OCI-LY7 (cell line): ENCODE measurements at places on chromosomes 4 and X.

- no peak for DNase-seq
These were observed 72.1 kb downstream of the CPE start for GRCh38 chr4:165450871-165451270.

GRCh38 chr4:34293459-34293858, 1950.9 kb downstream of the ARAP2 start:
- no peak for DNase-seq

- no peak for DNase-seq
These were observed 153.4 kb upstream of the ANK2 start for GRCh38 chr4:112895811-112896608.

DNA sequence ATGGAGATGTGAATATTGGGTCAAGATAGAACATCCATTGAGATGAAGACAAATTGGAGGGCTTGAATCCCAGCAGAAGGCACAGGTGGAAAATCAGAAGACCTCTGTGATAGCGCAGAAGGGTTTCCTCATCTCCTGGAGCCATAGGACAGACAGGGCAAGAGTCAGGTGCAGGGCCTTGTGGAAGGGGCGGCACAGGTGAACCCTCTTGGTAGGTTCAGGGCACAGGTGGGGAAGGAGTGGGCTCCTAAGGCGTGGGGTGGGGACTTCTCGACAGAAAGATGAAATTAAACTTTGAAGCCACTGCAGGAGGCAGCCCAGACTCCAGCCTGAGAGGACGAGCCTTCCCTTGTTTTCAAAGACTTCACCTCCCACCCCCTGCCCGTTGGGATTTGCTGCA, 9.3 kb upstream of the RGS12 start:
- no peak for DNase-seq

GRCh38 chr4:56626420-56626819, 54.7 kb downstream of the HOPX start:
- no peak for DNase-seq

DNA sequence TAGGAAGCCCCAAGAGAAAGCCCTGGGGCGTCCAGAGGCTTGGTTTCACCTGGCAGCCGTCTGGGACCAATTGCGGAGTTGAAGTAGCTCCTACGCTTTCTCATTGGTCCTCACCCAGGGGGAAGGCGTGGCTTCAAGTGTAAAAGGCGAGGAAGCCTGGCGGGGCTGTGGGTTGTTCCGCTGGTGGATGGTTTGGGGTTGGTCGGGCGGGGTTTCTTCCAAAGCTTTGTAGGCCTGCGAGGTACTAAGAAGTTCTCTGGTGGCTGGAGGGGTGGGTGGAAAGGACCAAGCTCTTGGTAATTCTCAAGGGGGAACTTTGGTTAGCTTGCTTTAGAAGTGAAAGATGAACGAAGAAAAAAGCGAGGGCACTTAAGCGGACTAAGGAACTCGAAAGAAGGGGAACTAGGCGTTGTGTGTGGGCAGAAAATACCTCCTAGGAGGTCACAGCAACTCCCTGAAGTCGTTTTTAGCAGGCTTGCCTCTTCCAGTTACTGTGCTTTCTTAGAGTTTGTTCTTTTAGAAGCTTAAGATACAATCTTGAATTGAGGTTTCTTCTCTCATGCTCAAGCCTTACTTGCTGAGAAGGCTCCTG, 36.6 kb downstream of the CCNG2 start:
- peak; percentile 89 for DNase-seq

DNA sequence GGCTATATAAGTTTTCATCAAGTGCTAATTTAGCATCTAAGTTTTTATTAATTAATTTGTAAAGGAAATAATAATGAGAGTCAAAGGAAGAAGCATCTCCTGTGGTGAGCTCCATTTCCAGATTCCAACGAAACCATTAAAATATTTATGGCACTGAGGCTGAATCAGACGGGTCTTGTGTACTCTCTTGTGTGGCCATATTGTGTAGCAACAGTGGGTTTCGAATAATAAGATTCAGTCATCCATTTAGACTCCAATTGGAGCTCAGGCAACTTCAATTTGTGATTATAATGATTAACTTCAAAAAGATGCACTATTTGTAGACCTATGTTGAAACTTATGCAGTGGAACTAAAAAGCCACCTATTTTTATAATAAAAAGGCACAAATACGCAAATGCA, 82.4 kb downstream of the SNCA start:
- no peak for DNase-seq

DNA sequence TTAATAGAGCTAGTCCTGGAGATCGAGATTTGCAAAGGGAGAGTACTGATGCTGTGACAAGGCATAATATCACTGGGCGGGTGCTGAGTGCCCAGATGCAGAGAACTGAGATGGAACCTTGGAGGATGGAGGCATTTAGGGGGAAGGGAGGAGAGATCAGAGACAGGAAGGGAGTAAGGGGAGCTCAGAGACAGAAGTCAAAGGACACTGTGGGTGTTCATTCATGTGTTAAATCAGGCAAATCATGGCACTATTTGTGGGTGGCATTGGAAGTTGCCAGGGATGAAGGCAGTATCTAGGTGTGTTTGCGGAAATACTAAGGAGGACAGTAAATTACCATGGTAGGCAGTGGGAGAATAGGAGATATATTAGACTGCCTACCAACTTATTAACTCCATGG, 135.0 kb downstream of the RBM46 start:
- no peak for DNase-seq

DNA sequence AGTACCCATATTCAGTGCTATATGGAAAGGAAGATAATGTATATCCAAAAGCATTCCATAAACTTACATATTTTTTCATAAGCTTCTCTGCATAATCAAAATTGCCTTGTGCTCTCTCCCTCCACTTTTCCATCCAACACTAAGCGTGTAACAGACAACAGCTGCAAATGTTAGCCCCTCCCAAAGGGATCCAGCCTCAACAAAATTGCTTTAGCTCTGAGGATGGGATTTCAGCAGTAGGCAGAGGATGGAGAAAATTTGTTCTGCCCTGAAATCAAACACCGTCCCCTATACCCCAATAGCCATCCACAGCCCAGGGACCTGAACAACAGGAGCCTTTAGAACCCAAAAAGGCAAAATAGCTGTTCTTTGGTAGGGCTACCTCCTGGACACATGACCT, 28.8 kb upstream of the FGF13 start:
- DNase-seq = no peak

- DNase-seq = peak; percentile 19
These were observed 8.4 kb downstream of the DCUN1D4 start for GRCh38 chr4:51851090-51851936.

- DNase-seq = no peak
These were observed 141.4 kb downstream of the PTTG2 start for GRCh38 chr4:38101563-38101962.

GRCh38 chrX:103828529-103828928, 3.5 kb downstream of the RAB9B start:
- DNase-seq = no peak

GRCh38 chr4:7370038-7370437, 64.7 kb downstream of the PSAPL1 start:
- no peak for DNase-seq

DNA sequence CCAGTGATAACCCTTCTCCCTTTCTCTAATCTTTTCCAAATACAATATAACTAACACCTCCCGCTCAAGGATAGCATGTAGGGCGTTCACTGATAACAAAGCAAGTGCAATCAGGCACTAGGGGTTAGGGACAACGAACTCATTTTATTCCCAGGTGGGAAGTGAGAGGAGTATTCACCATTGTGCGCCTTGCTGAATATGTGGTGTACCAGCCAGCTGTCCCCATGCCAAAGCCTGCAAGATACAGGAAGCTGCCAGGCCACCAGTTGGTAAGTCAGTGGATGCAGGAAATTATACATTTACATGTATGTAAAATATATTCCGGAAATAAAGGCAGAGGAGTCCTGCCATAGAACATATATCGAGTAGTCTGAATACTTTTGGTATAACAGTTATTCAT, 6.3 kb upstream of the HPRT1 start:
- peak; percentile 13 for DNase-seq

GRCh38 chrX:153599192-153600031, 473 bp upstream of the CCNQ start:
- DNase-seq = peak; percentile 91

DNA sequence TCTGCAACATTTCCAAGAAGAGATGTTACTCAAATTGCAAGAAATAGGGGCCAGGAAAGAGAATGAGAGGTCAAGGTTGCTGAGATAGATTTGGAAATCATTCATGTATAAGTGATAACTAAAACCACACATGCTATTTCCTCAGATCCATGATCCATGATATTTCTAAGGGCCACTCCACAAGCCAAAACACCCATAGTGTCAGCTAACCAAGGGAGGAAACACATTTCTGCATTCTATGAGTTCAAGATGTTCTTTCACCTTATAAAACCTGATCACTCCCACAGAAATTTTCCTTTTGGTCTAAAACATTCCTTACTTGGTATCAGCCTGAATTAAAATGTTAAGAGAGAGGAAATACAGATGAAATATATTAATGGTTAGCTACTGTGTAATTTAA, 47.2 kb downstream of the TBCK start:
- DNase-seq = no peak
